ENCODE measurements at places on chromosomes 3 and 15.
A peak's percentile ranks its signal among the peaks of the same experiment; 100 is the strongest.

DNA sequence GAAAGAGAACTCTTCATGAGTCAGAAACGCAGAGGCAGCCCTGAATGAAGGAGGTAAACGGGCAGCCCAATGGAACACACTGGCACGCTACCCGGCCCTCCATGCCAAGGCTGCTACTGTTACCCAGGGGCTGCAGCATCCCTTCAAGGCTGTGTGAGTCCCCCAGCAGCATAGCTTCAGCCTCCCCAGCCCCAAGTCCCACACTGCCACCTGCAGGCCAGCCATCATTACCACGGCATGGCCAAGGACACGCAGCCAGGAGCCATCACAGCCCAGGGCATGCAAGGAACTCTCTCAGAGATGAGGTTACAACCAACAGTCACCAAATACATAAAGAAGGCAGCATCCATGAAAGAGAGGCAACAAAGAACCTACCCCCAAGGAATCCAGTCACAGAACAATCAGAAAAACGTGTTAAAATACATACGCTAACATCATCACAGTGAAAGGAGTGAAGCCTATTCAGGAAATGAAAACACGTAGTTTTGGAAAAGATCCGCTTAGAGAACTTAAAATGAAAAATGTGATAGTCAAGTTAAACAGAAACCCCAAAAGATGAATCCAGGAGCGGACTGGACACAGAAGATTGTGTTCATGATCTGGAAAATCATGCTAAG lies 22.4 kb downstream of the PLA2G4F start:
- no peak for DNase-seq

DNA sequence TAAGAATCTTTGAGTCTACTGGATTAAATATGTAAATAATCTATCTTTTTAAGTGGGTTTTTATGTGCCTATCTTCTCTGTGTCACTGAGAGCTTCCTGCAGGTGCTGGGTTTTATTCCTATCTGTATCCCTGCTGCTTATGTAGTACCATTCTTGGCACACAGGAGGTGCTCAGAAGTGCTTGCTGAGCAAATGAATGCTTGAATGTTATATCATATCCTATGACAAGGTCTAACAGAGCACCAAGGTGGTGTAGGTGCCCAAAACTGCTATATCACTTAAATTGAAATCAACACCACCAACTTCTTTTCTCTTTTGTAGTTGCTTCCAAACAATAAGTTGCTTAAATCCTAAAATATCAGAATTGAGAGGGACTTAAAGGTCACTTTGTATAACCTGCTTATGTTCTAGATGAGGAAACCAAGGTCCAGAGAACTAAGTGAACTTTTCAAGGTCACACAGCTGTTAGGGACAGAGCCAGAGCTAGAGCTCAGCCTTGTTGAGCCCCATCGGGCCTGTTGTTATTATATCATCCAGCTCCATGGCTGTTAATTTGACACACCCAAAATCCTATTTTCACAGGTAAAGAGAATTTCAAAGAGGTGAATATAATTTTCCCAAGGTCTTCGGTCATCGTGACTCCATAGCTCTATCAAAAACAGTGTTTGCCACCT lies 46.0 kb downstream of the CCNL1 start:
- no peak for DNase-seq

DNA sequence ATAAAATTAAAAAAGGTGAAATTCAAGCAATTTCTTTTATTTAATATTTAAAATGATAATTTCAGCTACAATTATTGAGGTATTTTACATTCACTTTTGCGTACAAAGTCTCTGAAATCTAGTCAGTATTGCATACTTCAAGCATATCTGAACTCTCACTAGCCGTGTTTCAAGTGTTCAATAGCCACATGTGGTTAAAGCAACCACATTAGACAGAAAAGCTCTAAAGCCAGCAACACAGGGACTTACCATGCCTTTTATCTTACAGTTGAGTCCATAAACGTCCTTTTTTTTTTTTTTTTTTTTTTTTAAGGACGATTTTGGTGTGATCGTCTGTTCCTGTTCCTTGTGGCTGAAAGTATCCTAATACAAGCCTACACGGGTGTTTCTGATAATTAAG lies 257.0 kb upstream of the RGMA start:
- no peak for DNase-seq

GRCh38 chr3:184455991-184456390 lies 76.1 kb downstream of the CHRD start:
- DNase-seq = no peak

DNA sequence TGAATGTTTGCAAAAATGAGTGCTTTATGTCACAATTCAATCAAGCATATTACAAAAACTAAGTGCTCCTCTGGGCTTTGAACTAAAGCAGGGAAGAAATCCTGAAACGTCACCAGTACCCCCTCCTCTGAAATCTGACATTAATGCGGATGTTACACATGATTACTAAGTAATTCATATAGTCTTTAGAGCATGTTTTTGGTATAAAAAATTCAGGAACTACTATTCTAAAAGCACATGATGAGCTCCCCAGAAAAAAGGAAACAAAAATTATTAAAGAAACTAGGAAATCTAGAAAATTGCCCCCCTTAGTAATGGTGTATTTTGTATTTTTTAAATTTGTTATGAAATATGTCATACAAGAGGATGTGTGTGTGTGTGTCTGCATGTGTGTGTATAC lies 87.7 kb downstream of the MYO5A start:
- no peak for DNase-seq

DNA sequence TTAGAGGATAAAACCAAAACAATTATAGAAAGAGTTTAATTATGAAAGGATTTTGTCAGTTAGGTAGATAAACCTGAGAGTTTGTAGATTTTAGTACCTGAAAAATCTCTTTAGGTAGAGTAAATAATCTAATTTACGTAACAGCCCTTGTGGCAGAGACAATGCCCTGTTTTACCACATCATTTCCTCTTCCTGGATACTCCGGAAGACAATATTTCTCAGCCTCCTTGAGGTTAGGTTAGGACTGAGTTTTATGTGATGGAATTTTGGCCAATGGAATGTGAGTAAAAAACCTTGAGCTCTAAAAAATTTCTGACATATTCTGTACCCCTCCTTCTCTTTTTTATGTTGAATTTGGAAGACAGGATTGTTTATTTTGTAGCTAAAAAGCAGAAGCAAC lies 50.7 kb upstream of the TPRG1 start:
- DNase-seq = no peak

GRCh38 chr15:100524326-100524725 lies 4.4 kb downstream of the CERS3 start:
- no peak for DNase-seq

DNA sequence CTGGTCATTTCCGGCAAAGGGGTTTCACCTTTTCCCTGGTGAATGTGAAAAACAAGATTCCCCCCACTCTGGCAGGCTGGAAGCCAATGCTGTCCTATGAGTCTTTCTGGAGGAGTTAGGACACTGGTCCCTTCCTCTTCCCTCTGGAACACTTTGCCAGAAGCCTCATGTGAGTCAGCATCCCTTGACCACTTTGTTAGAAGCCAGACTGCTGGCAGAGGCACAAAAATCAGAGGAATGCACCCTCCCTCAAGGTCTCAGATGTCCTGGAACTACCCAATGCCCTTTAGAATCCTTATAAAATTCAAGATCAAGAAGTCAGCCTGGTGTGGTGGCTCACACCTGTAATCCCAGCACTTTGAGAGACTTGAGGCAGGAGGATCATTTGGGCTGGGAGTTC lies 26.6 kb downstream of the ITGB5 start:
- no peak for DNase-seq

- DNase-seq = no peak
These were observed 6.9 kb upstream of the SACM1L start for GRCh38 chr3:45682311-45682710.

DNA sequence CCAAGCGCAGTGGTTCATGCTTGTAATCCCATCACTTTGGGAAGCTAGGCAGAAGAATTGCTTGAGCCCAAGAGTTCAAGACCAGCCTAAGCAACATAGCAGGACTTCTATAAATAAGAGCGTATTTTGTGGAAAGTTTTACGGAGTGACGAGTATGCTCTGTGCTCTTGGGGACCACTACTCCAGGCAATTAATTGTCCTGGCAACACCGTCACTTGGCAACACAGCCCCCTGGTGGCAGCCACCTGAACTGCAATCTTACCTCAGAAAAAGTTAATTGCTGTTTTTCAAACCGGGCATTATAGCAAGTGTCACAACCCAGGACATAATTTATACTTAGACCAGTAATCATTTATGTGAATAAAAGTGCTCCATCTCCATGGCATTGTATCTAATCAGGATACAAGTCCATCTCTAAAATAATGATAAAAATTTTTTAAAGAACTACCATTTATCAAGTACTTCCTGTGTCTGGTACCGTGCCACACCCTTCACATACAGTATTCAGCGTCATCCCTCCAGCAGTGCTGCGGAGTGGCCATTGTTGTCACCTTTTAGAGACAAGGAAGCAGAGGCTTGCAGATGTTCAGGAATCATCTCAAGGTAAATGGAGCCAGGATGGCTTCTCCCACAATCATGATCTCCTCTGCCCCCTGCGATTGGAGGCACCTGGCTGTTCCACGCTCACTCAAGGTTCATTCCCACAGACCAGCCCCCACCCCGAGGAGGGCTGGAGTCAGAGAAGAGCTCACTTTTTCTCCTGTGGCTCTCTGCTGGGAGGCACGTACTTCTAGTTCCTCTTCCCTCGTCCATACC lies 34.5 kb downstream of the PLA2G4D start:
- DNase-seq = peak; percentile 68

GRCh38 chr3:110106805-110107204 lies 769.5 kb upstream of the DPPA4 start:
- DNase-seq = no peak
